ENCODE measurements at places on chromosomes 16 and 17.

DNA sequence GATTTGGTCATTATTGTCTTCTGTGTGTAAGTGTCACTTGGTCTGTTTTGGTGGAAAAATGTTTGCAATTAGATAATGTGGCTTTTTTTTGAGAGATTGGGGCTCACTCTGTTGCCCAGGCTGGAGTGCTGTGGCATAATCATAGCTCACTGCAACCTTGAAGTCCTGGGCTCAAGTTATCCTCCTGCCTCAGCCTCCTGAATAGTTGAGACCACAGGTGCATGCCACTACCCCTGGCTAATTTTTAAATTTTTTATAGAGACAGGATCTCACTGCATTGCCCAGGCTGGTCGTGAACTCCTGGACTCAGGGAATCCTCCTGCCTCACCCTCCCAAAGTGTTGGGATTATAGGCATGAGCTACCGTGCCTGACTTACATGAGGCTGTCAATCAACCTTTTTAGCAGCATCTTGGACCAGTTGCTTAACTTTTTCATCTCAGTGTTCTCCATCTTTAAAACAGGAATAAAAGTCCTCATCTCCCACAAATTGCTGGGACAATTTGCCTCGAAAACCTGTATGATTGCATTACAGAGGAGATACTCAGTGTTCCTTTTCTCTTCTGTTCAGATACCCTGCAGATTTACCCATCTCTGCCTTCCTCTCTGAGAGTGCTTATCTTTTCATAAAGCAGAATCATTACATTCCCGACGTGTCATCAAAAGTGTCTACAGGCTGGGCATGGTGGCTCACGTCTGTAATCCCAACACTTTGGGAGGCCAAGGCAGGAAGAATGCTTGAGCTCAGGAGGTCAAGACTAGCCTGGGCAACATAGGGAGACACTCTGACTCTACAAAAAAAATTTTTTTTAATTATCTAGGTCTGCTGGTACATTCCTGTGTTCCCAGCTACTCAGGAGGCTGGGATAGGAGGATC lies 19.1 kb downstream of the ACSF2 start:
- DNase-seq, result no peak

GRCh38 chr16:53999841-54000240 lies 286.7 kb downstream of the IRX3 start:
- no peak for DNase-seq

DNA sequence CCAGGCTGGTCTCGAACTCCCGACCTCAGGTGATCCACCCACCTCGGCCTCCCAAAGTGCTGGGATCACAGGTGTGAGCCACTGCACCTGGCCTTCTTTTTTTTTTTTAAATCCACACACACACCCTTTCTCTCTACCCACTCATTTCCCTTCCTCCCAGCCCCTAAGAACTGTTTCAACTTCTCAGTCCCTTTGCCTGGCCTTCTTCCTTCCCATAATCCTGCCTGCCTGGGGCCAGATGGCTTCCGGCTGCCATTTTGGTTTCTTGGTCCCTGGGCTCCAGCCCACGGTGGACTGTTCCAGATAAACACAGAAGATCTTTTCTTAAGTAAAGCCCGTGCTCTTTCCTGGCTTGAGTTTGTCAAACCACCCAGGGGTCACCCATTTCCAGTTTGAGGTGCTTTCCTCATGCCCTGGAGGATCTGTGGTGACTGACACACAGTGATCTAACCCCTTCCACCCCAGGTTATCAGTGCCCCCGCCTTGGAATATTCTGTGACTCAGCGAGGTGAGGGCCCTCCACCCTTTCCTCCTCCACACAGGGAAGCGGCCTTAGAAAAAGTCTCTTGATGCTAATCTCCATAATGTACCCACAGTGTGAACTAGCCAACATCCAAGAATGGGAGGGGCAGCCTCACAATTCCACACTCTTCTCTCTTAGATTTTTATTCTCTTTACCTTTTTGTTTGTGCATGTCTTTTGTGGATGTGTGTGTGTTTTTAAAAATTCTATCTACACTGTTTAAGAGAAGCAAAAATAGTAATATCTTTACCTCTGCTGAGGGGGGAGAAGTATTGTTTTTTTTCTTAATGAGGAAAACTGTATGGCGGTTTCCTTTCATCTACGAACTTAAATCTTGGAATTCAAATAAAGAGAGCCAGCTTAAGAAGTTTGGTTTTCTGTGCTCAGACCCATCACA lies 60.0 kb downstream of the CRISPLD2 start:
- no peak for DNase-seq

DNA sequence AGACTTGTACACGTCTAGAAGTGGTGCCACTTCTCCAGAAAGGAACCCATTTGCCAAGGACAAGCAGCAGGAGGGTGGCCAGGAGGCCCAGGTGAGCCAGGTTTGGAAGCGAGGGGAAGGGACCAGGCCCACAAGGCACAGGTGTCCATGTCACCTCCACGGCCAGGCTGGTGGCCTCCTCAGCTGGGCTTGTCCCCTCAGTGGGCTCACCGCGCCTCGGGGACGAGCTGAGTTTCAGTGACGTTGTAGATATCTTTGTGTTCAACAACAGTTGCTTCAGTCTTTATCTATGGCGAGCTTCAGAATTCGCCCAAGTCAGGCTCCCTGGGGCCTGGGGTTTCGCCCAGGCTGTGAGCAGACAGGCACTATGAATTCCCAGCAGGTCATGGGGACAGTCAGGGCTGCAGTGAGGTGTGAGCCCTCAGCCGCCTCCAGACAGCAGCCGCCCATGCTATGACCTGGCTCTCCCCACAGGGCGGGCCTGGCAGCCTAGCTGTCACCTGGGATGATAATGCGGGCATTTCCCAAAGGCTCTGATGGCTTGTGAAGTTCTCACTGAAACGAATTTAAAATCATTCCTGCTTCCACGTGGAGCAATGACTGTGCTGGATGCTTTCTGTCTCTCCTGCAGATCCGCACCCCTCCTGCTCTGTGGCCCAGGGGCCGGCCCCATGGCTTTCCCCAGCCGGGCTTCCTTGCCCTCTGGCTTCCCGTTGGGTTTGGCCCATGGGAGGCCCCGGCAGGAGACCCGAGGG lies 89.5 kb downstream of the MRC2 start:
- DNase-seq, result no peak

DNA sequence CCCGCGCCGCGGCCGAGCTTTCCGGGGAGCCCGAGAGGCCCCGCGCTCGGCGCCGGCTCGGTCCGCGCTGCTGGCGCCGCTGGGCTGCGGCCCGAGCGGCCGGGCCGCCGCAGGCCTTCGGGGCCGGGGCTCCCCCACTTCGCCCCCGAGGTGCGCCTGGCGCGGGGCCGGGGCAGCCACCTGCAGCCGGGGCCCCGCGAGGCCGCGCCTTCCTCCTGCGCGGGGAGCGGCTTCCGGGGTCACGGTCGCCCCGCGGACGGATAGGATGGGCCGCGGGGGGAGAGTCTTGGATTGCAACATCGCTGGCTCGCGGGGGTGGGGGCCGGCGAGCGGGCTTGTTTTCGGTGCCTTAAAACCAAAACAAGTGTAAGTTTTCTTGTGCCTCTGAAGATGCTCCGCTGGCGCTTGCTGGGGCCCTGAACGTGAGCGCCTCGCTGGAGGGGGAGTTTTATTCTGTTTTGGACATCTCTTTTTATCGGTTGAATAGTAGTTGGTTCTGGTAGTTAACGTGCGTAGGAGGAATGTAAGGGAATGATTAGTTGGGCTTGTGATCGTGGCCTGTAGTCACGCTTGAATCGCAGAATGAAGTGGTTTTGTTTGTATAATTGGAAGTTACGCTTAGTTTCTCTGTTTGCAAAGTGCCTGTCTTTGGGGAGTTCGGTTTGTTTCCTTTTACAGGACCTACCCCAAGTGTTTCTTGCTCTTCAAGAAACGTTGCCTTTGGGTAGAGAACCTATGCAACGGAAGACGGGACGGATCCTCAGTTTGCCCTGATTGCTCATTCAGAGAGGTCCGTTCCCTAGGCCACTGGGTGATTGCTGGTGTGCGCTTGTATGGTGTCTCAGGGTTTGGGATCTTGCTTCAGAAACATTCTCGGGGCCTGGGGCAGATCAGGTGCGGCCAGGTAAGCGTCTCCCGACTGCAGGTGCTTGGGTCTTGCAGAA lies 724 bp downstream of the UBE2I start:
- DNase-seq, result no peak

DNA sequence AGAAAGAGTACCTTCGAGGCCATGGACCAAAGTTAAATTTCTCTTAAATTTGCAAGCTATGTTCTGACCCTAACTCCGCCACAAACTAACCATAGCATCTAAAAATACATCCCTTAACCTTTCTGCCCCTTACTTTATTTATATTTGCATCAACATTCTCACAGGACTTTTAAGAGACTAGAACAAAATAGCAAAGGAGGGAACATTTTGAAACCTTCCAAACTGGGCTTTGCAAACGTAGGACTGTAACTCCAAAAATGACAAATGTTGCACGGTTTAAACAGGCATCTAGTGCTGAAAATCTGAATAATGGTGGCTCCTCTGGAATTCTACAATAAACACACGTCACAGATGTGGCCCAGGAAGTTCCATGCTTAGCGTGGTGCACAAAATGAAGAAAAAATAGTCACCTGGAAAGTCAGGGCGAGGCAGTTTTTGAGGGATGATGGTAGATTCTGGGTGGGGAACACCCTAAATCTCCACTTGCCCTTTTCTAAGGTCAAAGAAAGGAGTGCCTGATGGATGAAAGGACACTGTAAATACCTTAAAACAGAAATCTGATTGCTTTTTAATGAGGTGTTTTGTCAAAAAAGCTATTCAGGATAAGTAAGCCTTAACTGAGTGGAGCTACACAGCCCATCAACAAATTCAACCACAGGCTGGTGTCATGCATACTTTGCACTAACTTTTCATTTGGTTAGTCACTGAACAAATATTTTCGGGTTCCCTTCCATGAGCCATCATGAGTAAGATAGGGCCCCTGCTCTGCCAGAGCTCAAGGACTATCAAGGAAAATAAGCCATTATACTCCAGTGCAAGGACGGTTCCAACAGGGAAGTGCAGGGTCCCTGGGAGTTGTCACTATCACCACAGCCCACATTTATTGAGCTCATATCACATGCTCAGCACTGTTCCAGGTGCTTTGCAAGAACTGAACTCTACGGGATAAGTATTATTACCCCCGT lies 21.2 kb downstream of the ARHGAP17 start:
- no peak for DNase-seq

All from SK-N-DZ (cell line).